ENCODE measurements at places on chromosomes 3 and 15.

DNA sequence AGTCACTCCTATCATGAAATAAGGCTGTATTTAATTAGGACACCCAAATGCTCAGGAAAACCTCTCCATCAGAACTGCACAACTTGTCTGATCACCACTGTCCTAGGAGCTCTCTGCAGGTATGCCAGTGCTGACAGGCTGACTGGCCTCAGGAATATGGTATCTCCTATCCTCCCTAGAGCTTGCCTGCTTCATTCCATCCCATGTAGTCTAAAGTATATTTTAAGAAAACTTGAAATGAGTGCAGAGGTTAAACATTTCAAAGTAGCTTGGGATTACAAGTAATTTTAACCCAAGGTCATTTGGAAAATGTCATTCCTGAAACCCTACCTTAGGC, 23.7 kb downstream of the FILIP1L start:
- DNase-seq, result no peak

DNA sequence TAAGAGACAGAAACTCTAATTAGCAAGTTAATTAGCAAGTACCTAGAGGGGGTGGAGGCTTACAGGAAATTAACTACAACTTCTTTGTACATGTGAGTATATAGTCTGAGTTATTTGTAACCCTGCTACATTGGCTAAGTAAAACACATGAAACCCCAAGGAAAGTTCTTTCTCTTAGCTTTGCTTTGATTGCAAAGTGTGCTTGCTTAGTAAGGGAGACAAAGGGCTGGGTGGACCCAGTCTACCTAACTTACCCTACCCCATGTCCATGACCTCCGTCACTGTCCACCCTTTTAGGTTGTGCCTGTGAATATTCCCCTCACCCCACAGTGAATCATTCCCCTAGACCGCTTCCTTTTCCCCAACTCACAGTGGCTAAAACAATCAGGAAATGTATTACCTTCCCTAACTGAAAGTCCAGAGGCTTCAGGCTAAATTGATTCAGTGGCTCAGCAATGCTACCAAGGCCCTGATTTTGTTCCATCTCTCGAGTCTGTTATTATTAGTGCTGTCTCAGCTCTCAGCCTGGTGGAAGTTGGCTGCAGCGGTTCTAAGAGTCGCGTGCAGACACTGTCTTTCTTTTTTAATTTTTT, 31.1 kb upstream of the RYR3 start:
- DNase-seq, result no peak

DNA sequence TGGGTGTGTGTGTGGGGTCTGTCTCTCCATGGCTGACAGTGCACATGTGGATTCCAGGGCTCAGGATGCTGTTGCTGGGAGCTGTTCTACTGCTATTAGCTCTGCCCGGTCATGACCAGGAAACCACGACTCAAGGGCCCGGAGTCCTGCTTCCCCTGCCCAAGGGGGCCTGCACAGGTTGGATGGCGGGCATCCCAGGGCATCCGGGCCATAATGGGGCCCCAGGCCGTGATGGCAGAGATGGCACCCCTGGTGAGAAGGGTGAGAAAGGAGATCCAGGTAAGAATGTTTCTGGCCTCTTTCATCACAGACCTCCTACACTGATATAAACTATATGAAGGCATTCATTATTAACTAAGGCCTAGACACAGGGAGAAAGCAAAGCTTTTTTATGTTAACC, 10.5 kb downstream of the ADIPOQ start:
- no peak for DNase-seq

- no peak for DNase-seq
These were observed 26.4 kb upstream of the HERC1 start for GRCh38 chr15:63860155-63860554.

DNA sequence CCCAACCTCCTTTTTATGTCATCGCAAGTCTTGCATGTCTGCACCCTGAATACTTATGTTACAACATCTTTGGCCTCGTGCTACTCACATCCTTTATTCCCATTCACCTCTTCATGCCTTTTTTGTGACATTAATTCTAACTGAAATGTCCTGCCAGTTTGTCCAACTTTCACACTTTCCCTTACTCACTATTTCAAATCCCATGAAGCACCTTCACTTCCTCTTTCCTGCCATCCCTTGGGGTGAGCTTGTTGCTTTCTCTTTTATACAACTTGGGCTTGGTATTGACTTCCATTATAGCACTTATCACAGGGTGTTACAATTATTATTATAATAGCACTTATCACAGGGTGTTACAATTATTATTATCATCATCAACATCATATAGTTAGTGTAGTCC, 496.3 kb downstream of the NLGN1 start:
- DNase-seq, result no peak

- DNase-seq, result peak; percentile 78
These were observed 6.7 kb downstream of the LPCAT4 start for GRCh38 chr15:34360298-34360697.

GRCh38 chr3:123314359-123315270, 112.9 kb downstream of the SEC22A start:
- peak; percentile 89 for DNase-seq

- no peak for DNase-seq
These were observed 140.2 kb upstream of the PLXND1 start for GRCh38 chr3:129746629-129747028.
